ENCODE measurements at places on chromosomes 11 and 22.
A peak's percentile ranks its signal among the peaks of the same experiment; 100 is the strongest.

DNA sequence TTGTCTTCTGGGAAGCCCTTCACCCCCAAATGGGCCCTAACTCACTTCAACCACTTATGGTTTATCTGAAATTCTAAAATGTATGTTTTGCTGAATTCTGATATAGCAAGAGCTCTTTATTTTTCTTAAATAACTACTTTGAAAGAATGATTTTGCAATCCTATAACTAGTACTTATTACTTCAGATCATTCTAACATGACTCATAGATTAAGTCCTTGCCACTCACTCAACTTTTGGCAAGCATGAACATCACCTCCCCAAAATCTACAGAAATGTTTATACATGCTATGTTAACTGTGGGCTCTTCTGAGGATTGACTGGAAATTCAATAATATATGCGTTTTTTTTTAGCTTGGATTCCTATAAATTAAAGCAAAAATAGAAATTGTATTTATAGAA, 367.4 kb upstream of the FAT3 start:
- no peak for DNase-seq

GRCh38 chr11:118842369-118842768, 41.3 kb upstream of the CXCR5 start:
- no peak for DNase-seq

DNA sequence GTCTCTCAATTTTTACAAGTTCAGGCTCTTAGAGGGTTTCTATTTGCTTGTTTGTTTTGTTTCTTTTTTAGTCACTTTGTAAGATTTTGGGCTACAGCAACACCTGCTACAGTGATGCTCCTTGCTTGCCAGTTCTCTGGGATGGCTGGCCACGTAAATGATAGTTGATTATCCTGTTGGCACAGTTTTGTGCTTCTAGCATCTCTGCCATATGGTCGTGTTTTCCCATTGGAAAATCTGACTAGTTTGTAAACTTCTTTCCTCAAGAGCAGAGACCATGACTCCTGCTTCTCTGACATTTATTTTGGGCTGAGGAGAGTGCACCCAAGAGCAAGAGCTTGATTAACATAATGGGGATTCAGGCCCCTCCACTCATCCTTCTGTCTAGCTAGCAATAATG, 1621.6 kb upstream of the RAG2 start:
- DNase-seq: no peak

DNA sequence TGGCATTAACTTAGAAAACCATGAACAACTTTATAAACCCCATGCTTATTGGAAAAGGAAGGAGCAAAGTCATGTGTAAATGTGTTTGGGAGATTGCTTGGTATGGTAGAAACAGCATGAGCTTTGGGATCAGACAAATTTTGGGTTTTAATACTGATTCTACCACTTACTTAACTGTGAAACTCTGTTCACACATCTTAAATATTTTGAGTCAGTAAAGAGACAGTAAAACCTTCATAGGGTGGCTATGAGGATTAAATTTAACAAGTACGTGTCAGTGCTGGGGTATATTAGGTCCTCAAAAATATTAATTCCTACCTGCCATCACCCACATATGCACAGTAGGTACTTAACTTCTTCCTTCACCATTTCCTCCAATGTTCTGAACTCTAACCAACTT, 96.5 kb downstream of the CD44 start:
- DNase-seq: no peak

- peak; percentile 72 for DNase-seq
Measured at GRCh38 chr11:1335811-1336761, 26.7 kb upstream of the TOLLIP start.

DNA sequence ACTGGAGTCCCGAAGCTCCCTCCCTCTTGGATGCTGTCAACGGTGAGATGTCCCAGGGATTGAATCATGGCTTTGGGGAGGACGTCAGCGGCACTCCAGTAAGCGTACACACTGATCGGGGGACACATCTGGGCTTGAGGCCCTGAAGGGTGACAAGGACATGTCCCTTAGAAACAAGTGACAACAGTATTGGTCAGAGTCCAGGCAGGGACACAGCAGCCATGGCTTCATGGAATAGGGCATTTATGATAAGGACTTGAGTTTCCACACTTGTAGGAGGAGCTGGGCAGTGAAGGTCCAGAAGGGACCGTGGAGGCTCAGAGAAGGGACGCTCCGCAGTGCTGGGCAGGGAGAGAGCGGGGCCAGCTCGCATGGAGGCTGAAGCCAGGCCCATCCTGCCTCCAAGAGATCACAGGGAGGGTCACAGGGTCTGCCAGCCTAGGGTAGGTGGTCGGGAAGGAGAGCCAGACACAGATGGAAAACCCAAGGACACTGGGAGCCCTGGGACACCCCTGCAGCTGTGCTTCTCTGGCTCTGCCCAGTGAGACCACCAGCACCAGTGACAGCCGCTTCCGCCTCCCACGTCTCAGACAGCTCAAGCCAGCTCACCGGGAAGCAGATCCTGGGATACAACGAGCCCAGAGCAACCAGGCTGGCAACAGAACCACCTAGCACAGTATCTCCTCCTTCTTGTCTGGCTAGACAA, 22.9 kb upstream of the RFPL3 start:
- DNase-seq: no peak
